ENCODE measurements at places on chromosomes 12 and 14.

DNA sequence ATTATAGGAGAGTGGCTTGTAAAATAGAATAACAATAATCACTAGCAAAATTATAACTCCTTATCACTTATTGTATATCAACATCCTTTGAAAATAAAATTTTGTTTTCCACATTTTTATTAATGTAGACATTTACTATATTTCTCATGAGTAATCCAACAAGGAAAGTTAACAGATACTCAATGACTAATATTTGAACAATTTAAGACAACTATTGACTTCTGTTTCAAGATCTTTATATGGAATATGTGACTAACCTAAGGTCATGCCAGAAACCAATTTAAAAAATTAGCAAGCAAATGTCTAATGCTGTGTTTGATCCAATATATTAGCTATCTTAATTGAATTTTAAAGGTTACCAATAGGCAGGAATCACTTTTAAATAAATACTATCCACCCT is 638.5 kb upstream of the FLRT2 start:
- DNase-seq, result no peak

DNA sequence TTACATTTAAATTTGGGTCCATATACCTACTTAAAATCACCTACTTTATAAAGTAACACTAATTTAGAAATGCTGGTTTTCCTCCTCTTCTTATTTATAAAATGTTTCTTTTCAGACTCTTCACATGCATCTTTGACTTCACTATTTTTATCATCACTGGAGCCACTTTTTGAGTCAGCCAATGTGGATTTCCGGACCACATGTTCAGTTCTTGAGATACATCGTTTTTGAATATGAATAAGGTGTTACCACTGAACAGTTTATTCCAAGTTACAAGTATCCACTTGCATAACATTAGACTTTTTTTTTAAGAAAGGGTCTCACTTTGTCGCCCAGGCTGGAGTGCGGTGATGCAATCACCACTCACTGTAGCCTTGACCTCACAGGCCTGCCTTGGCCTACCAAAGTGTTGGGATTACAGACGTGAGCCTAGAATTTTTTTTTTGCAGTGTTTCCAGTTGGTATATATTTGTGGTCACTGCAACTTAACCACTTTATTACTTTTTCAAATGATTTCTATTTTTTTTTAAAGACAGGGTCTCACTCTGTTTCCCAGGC is 5.7 kb downstream of the FNTB start:
- DNase-seq, result no peak

DNA sequence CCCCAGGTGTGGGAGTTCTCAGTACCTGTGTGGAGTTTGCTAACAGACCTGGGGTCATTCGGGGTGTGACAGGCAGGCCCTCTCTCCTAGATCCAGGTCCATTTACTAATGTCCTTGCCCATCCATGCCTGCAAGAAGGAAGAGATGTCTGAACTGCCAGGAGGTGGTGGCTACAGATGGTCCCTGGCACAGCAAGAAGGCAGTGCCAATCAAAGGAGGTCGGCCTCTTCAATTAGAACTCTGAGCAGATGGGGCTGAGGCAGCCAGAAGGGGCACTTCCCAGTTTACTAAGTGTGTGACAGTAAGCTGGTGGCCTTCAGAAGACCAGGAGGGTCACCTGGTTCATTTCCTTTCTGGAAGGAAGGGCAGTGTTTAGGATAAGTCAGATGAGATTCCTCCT is 202.5 kb downstream of the CACNA1C start:
- no peak for DNase-seq

GRCh38 chr14:100030452-100031153 is 34.6 kb upstream of the EVL start:
- no peak for DNase-seq

DNA sequence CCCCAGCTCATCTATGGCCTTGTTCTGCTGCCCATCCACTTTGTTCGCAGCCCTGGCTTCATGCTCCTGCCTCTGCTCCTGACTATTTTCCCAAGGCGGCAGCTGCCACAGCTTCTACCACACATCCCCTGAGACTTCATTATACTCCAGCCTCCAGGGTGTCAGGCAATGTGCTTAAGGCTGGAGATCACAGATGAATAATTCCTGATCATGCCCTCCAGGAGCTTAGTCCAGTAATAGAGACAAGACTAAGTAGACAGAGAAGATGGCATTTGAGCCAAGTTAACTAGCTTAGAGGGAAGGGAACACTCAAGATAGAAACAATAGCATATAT is 7.1 kb downstream of the TAPBPL start:
- no peak for DNase-seq

Measured in activated CD4-positive, alpha-beta T cell treated with anti-CD3 and anti-CD28 coated beads, Interleukin-2, amount 50 U/mL, for 4 hours (primary cell).